Skeletal muscle cell (primary cell): ENCODE measurements at places on chromosomes 13 and 19.

- no peak for DNase-seq
Observed at GRCh38 chr19:8831832-8832131, 322 bp downstream of the ZNF558 start.

- no peak for DNase-seq
Observed at GRCh38 chr19:58166708-58167280, 16.1 kb upstream of the ZNF274 start.

DNA sequence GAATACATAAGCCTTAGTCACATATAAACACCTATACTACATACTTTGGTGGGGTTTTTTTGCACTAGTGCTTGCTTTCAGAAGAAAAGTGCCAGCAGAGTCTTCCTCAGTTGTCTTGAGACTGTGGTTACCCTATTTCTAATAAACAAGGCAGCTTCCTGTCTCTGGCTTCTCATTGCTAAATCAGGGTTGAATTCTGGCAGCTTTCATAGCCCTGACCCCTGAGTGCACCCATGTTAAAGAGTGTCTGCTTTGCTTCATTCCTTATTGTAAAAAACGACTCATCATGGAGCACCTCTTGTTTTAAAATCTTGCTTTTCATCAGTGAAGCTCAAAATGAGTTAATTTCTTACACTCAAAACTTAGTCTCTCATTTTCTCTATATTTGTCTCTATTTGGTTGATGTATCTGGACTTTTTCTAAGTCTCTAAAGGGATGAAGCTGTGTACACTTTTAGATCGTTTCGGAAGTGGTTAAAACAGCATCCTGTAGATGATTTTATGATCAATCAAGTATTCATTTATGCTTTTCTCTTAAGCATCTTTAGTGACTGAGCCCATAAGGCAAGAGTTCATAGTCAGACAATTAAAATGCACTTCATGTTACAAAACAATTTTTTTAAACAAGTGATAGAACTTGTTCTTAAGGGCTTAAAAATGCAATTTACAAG is 72.1 kb downstream of the KLF12 start:
- DNase-seq = peak; percentile 56

DNA sequence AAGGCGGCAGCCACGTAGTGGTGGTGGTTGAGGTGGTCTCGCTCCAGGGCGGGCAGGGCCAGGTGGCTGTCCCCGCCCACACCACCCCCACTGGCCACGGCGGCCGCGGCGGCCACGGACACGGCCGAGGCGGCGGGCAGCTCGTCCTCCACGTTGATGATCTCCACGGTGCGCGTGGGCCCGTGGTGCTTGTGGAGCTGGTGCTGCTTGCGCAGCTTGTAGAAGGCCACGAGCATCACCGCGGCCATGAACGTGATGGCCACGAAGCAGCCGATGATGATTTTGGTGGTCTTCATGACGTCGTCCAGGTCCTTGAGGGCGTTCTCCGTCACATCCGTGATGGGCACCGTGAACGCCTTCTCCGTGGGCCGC is 4.0 kb upstream of the ASPDH start:
- DNase-seq = no peak

GRCh38 chr19:12786141-12786870 is 5.0 kb upstream of the JUNB start:
- DNase-seq = no peak

GRCh38 chr13:92681239-92681638 is 545.4 kb upstream of the GPC6 start:
- DNase-seq = no peak

- no peak for DNase-seq
Observed at GRCh38 chr19:14310055-14310454, 71.2 kb upstream of the ADGRE5 start.

- peak; percentile 71 for DNase-seq
Observed at GRCh38 chr19:44051650-44052402, at the start of gene ZNF223. Gene ZNF223 (plus strand): TSS chr19:44052036. CDS start chr19:44055177, 3,141 bp downstream.

- no peak for DNase-seq
Observed at GRCh38 chr19:32969549-32969948, 2.2 kb downstream of the CEP89 start.

DNA sequence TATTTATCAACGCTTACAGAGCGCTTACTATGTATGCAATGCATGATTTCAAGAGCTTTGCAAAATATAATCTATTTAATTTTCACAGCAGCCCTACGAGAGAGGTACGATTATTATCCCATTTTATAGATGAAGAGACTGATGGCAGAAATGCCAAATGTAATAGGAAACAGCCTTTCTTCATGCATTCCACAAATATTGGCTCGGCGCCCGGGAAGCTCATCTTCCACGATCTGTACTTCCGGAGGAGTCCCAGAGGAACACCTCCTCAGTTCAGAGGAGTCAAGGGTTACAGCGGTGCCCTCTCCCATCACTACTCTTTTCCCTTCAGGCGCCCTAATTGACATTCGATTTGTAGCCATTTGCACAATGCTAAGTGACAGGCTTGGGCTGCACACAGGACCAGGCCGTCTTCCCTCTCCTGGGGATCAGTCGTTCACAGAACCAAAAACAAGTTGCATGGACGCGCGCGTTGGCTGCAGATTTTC is 1.1 kb upstream of the ARHGAP35 start:
- DNase-seq = peak; percentile 57

GRCh38 chr13:21256351-21256761 is 79.9 kb downstream of the MRPL57 start:
- DNase-seq = no peak

GRCh38 chr13:105377452-105377851 is 1158.0 kb downstream of the EFNB2 start:
- no peak for DNase-seq

GRCh38 chr19:310781-311496 is 19.7 kb upstream of the PLPP2 start:
- DNase-seq = no peak

GRCh38 chr13:37561031-37561430 is 37.5 kb downstream of the POSTN start:
- DNase-seq = no peak

DNA sequence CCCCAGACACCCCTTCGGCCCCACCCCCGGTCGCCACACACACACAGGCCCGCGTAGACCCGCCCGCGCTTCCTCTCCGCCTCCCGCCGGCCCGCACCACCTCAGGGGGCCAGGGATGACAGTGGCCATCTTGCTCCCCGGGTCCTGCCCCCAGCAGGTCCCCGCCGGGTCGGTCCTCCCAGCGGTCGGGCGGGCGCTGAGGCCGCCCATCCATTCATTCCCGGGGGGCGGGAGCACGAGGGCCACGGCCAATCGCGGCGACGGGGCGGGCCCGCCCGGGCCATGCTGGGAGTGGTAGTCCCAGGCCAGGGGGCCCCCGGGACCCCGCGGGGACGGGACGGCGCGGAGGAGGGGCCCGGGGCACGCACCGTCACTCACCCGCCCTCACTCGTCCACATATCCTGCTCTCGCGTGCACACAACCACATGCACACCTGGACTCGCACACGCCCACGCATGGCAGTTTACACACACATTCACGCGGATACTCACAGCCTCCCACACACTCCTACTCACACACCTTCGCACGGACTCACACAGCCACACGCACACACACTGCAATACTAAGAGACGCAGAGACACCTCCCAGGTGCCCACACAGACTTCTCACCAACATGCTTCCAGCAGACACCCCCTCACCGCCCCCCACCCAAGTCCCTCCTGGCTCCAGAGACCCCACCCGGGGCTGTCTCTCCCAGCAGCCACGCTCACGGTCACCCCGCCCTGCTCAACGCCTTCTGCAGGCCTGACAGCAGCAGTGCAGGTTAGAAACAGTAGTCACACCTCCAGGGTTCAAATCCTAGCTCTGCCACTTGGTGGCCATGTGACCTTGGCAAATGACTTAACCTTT is at the start of gene DPF1:
TSS of gene DPF1 (minus strand) at position 209 of the 849 bp plus-strand sequence. CDS start at position 129, 80 bp downstream.
- no peak for DNase-seq
